ENCODE measurements at places on chromosomes 7 and 10.
A peak's percentile ranks its signal among the peaks of the same experiment; 100 is the strongest.

DNA sequence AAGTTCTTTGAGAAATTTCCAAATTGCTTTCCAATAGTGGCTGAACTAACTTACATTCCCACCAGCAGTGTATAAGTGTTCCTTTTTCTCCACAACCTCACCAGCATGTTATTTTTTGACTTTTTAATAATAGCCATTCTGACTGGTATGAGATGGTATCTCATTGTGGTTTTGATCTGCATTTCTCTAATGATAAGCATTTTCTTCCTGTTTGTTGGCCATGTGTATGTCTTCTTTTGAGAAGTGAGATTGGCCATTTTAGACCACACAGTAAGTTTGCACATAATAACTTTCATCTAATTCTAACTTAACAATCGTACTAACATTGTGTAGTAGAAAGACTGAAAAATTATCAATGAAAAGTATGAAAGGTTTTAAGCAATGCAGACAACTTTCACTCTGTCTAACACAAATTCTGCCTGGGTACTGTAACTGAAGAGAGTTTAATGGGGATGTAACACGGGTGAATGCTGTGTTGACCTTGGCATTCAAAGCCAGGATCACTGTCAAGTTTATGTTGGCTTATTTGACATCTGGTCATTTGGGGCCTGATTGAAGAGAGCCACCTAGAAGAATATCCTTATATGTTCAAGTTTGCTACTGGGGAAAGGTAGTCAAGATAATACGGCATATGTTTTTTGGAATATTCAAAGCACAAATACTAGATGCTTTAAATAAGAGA lies 50.4 kb downstream of the FAM171A1 start:
- no peak for DNase-seq

- peak; percentile 35 for DNase-seq
These were observed 920 bp downstream of the PRLHR start for GRCh38 chr10:118594392-118595063.

GRCh38 chr10:127552446-127552845 lies 3.3 kb downstream of the NPS start:
- no peak for DNase-seq

DNA sequence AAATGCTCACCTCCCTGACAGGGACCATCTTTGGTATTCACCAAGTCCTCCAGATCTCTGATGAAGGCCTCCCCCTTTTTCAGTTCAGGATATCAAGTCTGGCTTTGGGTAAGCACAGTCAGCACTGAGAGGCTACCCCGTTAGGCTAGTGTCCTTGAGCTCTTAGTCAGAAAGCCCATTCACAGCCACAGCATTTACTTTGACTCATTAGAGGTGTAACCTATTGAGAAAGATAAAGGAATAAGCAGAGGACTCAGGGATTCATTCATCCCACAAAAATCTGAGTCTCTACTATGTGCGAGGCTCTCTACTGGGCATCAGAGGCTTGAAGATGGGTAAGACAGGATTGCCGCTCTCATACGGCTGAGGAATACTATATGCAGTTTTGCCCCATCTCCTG lies 14.0 kb upstream of the RAMP3 start:
- no peak for DNase-seq

- DNase-seq = no peak
These were observed 129.0 kb downstream of the HERPUD2 start for GRCh38 chr7:35565927-35566326.

GRCh38 chr10:97531401-97531986 lies 32.8 kb downstream of the UBTD1 start:
- DNase-seq = no peak

- no peak for DNase-seq
These were observed 7.8 kb downstream of the WNT16 start for GRCh38 chr7:121336579-121336978.

GRCh38 chr7:23018750-23019149 lies 4.8 kb upstream of the HYCC1 start:
- DNase-seq = peak; percentile 84

GRCh38 chr7:130396109-130396508 lies 15.8 kb downstream of the CPA1 start:
- no peak for DNase-seq
